ENCODE measurements at places on chromosomes 5 and 9.

- DNase-seq: no peak
Observed at GRCh38 chr5:177105691-177106476, 19.2 kb downstream of the FGFR4 start.

DNA sequence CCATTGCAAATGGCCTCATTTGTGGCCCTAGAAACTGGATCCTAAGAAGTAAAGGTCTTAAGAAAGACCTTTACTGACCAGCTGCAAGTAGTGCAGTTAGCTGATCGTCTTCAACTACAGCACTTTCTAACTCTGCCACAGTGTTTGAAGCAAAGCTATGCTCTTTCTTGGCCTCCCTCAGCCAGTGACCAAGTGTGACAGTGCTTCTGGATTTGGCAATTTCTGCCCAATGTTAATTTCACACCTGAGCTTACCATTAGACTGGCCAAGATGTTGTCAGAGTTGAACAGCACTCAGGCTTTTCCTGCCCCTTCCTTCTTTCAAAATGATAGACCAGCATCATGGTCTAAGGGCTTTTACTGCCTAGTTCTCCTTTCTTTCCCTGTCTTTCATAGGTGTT, 36.1 kb downstream of the UHRF2 start:
- DNase-seq: no peak

DNA sequence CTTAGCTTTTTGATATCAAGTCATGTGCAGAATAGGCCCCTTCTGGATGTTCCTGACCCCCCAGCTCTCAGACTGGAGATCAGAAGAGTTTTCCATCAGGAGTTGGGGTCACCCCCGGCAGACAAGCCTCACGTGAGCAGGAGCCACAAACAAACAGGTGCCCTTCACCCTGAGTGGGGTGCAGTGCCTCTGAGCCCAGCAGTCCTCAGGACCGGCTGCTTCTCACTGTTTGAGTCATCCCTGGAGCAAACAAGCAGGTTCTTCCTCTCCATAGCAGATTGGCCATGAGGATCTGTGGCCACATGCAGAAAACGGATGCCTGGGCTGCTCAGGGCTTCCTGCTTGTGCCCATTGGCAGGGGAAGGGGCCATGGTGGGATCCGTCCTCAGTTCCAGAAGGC, 47.0 kb downstream of the LRSAM1 start:
- no peak for DNase-seq

DNA sequence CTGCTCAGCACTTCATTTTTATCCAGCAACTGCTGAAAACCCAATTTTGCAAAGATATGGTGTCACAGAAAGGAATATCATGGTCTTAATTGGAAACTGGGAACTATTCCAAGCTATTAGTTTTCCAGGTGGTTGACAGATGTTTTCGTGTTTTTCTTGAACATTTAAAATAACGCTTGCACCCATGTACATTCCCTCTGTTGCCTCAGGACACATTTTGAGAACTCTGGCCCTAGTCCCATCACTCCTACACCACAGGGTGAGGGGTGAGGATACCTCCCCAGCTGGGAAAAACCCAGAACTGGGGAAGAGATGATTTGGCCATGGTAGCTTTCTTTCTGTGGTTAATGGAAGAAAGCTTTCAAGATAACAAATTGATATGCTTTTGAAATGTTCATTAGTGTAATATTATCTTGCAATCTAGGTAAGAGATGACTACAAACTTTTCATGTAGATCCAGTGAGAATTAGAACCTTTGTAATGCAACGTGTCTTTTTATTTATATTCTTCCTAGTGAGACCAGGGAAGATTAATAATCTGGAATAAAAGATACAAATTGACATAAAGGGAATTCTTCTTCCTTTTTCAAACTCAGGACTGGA, 627.0 kb downstream of the RAB3C start:
- DNase-seq: no peak

GRCh38 chr9:79694208-79694607, 122.4 kb downstream of the TLE4 start:
- no peak for DNase-seq

DNA sequence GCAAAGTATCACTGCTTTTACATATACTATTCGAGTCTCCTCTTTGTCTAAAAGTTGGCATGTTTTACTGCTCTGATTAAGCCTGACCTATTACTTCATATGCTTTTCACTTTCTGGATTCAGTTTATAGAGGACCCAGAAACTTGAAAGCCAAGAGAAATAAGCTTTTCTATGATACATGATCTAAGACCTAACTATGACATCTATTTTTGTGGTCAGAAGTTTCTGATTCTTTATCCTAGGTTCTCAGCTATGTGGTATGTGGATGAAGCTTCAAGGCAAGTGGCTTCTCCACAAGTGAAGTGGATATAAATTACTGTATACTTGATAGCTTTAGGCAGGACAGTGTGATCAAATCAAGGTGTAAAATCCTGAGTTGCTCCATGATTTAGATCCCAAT, 6.3 kb downstream of the EDIL3 start:
- DNase-seq: no peak

DNA sequence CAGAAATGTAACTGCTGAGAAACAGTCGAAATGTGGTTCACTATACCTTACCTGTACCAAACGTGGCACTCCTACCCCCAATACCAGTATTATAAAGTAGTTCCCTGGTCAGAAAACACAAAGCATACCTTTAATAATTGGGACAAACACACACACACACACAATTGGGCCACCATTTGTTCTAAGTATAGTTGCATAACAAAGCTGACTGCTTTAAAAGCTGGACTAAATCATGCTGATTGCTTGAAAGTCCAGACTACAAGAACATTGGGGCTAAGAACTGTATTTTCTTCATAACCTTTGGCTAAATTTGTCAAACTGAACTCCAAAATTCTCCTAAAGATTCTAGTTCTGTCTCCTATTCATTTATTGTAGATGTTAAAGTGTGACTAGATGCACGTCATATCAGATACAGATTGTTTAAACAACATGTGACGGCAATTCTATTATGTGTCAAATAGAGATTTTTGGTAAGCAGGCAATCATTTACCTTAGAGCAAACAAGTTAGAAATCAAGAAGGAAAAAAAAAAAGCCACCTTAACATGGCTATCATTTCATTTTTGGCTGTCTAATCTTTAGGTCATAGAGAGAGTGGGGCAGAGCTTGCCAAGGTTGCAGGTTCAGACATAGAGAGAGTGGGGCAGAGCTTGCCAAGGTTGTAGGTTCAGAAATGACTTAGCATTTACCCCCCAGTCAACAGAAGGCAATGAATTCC, 265.1 kb downstream of the ARL15 start:
- DNase-seq: no peak

DNA sequence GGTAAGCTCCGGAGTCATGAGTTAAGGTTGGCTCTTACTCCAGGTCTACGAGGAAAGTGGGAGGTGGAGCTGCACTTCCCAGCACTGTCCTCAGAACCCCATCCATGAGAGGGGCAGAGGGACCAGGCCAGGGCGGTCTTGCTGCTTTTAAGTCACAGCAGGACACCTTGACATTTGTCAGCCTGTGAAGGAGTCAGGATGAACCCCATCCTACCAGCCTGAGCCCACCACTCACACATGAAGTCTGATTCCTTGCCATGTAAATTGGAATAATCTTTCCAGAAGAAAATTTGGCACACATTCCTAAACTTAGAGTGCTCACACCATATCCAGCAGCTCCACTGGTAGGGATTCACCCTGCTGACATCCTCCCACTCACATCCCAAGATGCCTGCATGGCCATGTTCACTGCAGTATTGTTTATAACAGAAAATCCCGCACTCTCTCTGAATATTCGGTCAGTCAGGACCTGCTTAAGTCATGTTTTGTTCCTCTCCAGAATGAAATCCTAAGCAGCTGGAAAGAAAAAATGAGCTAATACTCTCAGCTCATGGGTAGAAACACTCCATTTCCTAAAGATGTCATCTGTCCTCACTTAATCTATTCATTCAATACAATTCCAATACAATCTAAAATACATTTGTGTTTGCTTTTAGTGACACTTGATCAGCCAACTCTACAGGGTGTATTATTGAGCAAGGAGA, 79.3 kb upstream of the COL5A1 start:
- DNase-seq: no peak

DNA sequence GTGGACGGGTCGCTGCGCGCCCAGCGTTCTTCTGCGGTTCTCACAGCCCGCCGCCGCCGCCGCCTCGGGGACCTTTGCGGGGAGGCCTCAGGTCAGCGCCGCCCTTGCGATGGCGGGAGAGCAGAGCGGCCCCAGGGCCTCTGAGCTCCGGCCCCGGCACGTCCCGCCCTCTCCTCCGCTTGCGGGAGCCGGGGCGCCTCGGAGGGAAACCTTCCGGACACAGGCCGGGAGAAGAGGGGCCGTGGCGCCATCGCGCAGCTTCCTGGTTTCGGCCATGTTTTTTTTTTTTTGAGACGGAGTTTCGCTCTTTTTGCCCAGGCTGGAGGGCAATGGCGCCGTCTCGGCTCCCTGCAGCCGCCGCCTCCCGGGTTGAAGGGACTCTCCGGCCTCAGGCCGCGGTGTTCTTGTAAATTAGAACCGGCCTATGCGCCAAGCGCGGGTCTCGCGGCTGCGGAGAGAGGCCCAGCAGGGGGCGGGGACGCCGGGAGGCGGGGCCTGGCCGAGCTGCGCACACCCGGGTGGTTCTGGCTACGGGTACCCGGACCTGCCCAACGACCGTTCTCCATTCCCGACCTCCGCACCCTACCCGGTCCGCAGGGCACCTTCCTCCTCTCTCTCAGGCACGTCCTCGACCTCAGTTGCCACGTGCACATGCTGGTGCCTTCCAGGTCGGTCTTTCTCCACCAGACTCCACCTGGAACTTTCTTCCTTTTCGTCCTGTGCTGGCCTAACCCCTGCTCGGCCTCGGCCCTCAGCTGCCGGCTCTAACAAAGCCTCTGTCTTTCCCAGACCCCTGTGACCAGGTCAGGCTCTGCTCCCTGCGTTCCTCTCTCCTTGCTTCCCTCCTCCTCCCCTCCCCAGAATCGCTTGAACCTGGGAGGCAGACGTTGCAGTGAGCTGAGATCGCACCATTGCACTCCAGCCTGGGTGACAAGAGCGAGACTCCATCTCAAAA, 28.8 kb upstream of the MGAT1 start:
- DNase-seq: no peak

- DNase-seq: no peak
Observed at GRCh38 chr5:102969641-102970040, 150.3 kb downstream of the GIN1 start.

DNA sequence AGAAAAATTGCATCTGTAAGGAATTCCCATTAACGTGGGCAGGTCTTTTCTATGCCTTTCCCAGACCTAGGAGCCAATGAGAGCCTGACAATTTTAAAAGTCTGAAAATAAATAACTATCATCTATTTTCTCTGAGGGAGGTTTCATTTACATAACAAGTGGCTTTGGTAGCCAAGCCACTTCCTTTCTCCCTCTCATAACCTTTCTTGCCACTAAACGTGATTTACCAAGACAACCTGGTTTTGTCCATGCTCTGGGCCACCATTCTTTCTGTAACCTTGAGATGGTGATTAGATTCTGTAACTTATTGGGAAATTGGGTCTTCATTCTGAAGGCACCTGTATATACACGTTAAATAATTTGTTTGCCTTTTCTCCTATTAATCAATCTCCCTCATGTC, 1046.9 kb downstream of the CDH12 start:
- DNase-seq: no peak

DNA sequence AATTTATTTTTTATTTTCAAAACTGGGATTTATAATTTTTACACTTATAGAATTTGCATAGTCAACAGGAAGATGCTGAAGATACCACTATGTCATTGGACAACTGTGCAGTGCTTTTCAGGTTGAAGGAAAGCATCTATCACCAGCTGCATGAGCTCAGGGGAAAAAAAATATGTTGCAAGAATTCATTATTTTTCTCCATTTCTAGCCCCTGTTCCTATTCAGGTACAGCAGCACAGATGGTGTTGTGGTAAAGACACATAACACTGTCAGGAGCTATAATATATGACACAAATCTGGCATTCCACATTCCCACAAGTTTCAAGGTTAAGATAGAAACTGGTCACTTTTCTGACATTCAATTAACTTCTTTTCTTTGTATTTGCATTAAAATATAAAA, 1088.6 kb downstream of the MAT2B start:
- DNase-seq: no peak

- no peak for DNase-seq
Observed at GRCh38 chr5:124537522-124537921, 208.9 kb downstream of the ZNF608 start.

- peak; percentile 54 for DNase-seq
Observed at GRCh38 chr5:172123269-172123692, 64.7 kb downstream of the STK10 start.

GRCh38 chr5:149271195-149271715, 404 bp upstream of the AFAP1L1 start:
- no peak for DNase-seq

DNA sequence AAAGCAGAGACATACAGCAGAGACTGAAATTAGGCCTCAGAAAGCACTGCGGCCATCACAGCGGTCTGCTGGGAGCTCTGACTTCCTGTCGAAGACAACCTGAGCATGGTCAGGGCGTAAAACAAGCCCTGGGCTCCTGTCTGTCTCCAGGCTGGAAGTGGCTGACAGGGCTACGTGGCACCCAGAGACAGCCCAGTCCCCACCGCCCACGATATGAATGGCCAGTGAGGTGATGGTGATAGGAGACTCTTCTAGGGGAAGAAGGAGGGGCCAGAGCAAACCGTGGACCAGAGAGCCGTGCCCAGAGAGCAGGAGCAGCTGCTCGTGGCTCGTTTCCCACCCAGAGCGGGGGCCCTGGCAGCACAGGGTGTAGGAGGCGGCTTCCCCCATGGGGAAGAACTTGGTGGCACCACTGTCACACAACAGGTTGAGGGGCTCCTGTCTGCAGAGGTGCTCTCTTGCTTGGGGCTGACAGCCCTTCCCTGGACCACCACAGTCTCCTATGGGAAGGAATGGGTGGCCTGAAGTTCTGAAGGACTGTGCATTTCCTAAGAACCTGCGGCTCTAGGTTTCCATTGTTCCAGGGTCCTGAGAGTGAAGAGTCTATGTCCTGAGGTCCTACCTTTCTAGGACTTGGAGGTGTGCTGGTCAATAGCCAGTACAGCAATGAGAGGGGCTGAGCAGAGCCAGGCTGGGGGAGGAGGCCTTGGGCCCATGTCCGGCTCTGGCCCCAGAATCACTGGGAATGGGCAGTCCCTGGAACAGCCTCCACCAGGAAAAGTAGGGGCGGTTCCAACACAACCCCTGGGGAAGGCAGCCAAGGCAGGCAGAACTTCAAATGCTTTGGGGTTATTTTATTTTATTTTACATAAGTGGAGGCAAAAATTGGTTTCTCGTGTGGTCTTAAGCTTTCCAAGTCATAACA, 56.4 kb downstream of the BARX1 start:
- DNase-seq: no peak
